ENCODE measurements at places on chromosomes 3 and 15. TPM values are rescaled to one million over a fixed set of nuclear protein-coding genes. Genes with fewer than 3 reads are reported as not detected.

- DNase-seq, result no peak
These were observed 73.5 kb upstream of the CSPG5 start for GRCh38 chr3:47652142-47652541.

GRCh38 chr15:48393645-48394506 lies 62.6 kb downstream of the DUT start:
- DNase-seq, result no peak

DNA sequence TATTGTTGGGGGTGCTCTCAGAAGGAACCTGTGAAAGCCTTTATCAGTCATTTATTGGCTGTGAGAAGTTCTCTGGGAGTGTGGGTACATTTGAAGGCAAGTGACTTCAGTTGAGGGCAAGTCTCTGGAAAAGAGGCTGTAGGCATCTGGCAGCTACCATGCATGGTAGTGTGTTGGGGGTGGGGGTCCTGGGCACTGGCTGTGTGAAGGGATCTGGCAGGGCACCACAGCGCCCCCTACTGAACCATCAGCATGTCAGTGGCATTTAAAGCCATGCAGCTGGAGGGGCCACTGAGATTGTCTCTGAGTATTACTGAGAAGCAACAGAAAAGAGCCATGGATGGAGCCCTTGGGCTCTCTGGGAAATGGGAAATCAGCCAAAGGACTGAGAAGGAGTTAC lies 30.6 kb downstream of the CRTAP start:
- no peak for DNase-seq

Gene PAK6
- 7.3 TPM for polyA plus RNA-seq

Gene CFAP100
- polyA plus RNA-seq, result 1.7 TPM

DNA sequence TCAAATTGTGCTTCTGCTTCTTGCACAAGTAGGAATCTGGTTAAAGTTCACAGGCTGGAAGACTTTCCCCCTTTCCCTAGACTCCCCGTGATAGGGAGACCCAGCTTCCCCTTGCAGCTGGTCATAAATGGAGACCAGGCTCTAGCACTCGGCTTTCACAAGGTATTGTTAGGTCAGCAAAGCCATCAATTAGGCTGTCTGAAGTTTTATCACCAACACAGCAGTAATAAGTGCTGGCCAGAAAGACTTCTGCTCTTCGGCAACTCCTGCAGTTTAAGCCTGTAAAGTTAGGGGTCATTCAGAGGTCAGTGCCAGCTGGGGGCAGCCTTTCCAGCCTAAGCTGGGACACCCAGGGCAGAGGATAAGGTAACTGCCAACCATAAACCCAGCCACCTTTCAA lies 203.4 kb downstream of the MEIS2 start:
- no peak for DNase-seq

Gene SPINK8
- not detected for polyA plus RNA-seq

Gene THSD4
- 16.4 TPM for polyA plus RNA-seq

Gene CCR9
- polyA plus RNA-seq, result 0.32 TPM

- DNase-seq, result no peak
These were observed 35.4 kb downstream of the MFSD1 start for GRCh38 chr3:158837240-158837639.

GRCh38 chr15:41656188-41656587 lies 4.0 kb upstream of the MGA start:
- no peak for DNase-seq

Gene LDHAL6B
- polyA plus RNA-seq, result not detected

Gene AVEN
- 15.1 TPM for polyA plus RNA-seq

Gene FGF7
- polyA plus RNA-seq, result 23.7 TPM

DNA sequence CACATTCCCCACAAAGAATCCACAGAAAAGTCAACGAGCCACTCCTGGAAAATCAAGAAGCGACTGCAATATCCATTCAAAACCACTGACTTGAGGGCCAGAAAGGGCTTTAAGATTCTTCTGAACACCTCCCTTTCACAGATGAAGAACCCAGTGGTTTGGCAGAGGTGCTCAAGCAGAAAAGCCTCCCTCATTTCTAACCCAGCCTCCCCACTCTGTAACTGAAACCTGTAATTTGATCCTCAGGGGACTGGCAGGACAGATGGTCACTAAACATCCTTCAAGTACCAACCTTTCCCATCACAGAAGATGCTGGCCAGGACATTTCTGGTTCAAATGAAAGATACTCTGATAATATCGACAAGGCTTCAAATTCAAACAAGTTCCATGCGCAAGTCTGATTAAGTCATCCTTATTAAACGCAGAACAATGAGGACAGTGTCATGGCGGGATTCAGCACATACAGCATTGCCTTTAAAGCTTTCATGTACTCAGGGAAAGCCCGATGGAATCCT lies 5.5 kb downstream of the SEMA5B start:
- no peak for DNase-seq

DNA sequence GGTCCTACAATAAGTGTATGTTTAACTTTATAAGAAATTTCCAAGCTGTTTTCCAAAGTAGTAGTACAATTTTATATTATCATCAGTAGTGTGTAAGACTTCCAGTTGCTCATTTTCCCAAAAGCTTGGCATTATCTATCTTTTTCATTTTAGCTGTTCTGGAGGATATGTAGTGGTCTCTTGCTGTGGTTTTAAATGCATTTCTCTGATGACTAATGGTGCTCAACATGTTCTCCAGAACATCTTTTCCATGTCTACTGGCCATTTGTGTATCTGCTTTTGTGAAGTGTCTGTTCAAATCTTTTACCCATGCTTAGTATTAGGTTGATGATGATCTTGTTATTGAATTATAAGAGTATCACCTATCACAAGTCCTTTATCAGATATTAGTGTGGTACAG lies 13.3 kb downstream of the BCL2A1 start:
- no peak for DNase-seq

Gene OCA2
- polyA plus RNA-seq, result 16.7 TPM

DNA sequence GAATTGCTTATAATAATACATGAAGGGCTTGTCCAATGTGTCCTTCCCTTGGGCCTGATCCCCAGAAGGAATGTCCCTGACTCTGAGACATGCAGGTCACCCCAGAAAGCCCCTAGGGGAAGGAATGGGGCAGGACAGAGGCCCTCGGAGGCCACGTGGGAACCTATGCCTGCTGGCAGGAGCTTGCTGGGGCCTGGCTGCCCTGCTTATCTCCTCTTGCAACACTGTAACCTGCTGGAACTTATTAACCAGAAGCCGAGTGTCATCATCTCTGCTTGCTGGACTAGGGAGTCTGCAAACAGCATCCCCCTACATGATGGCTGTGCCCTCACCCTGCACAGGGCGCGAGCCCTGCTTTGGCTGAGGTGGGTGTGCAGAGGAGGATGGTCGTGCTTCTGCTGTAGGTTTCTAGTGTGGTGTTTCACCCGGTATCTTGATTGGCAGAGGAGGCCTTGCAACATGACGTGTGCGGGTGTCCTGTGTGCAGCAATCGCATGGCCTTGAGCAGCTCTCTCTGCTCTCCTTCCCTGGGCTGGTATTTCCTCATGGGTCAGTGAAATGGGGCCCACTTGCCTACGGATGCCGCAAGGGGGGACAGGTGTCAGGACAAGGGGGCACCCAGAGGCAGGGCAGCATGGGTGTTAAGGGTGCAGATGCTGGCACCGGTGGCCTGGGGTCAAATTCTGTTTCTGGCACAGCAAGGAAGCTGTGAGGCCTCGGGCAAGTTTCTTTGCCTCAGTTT lies 5.0 kb downstream of the CHST13 start:
- DNase-seq, result peak; percentile 29

Gene KCNMB3
- 11.7 TPM for polyA plus RNA-seq

- no peak for DNase-seq
These were observed 13.0 kb upstream of the BFSP2 start for GRCh38 chr3:133386876-133387275.

DNA sequence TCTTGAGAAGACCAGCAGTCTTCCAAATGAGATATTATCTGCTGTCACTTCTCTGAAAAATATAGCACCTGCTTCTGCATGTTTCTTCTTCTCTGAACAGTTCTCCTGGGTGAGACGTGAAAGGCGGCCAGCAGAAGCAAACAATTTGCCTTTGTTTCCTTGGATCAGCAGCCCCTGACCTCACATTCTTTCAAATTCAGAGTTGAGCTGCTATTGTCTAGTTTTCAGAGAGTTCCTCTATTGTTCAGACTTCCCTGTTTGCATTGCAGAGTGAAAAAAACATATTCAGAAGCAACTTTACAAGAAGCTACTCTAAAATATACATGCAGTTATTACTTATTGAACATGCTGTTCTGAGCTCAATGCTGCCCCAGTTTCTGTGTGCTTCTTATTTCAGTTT lies 653.6 kb downstream of the NAALADL2 start:
- no peak for DNase-seq

Gene CSPG4
- 20.8 TPM for polyA plus RNA-seq

- no peak for DNase-seq
These were observed 920.2 kb downstream of the ROBO1 start for GRCh38 chr3:78847603-78848002.

GRCh38 chr3:184261270-184261853 lies at the start of gene CAMK2N2:
Gene CAMK2N2, minus strand, starts transcription at chr3:184261553. Its CDS starts 268 bp downstream, at chr3:184261285.
- peak; percentile 60 for DNase-seq

DNA sequence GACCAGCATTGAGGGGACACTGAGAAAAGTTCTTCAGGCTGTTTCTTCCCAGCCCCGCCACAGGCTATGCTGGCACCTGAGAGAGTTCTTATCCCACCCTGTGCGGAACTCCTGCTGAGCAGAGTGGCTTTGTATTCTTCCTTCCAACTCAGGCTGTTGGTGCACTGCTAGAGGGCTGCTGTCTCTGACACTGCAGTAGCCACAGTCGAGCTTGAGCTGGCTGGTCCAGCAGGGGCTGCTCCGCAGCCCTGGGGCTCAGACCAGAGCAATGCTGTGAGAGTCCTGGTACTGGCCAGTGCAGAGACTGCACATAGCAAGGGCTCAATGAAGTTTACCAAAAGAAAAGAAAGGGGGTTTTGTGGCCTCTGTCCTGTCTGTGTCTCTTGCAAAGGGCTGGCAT lies 3.6 kb downstream of the GNAI2 start:
- no peak for DNase-seq
